ENCODE measurements at places on chromosomes 2 and 18.

DNA sequence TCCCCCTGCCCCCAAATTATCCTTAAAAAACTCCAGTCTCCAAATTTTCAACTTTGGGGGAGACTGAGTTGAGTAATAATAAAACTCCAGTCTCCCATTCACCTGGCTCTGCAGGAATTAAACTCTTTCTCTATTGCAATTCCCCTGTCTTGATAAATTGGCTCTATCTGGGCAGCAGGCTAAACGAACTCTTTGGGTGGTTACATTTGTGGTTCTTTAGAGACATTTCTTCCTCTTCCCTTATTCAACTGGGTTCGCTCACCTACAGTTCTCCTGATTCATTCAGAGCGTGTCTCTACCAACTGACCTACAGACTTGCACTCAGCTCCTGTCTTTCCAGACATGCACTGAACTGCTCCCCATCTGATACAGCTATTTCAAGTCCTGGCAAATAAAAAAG lies 17.1 kb upstream of the SOCS6 start:
- DNase-seq = no peak

- DNase-seq = no peak
Observed at GRCh38 chr2:55301277-55301676, 32.2 kb upstream of the MTIF2 start.

- DNase-seq = no peak
Observed at GRCh38 chr2:157876786-157877138, 632 bp upstream of the ACVR1 start.

DNA sequence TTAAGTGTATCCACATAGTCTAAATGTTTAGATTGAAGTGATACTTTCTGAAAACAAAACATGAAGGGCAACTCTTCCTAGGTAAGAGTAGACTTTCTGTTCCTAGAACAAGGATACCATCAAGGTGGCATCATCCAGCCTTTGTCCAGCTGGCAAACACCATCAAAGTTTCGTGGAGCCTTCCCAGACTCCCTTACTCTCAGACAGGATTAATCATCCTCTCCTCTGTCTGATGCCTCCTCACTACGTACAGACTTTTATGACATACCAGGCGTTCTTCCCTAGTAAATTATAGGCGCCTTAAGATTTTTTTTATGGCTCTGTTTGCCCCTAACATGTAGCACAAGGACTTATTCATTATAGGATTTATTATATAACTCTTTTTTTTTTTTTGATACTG lies 29.4 kb upstream of the ASNSD1 start:
- no peak for DNase-seq

- no peak for DNase-seq
Observed at GRCh38 chr2:130825231-130825965, 11.3 kb upstream of the ARHGEF4 start.

Data from NCI-H510A treated with DMSO at 0.1 percent for 48 hours (cell line).